Stimulated activated CD4-positive, alpha-beta T cell treated with anti-CD3 and anti-CD28 coated beads, Interleukin-4, amount 100 ng/mL, for 48 hours (primary cell): ENCODE measurements at places on chromosomes 1 and 21.

GRCh38 chr1:245217853-245218608 is 63.2 kb downstream of the KIF26B start:
- no peak for DNase-seq

GRCh38 chr1:32798191-32798590 is 19.0 kb downstream of the YARS1 start:
- no peak for DNase-seq

GRCh38 chr21:34830386-34831170 is 161.8 kb downstream of the CLIC6 start:
- DNase-seq, result no peak

DNA sequence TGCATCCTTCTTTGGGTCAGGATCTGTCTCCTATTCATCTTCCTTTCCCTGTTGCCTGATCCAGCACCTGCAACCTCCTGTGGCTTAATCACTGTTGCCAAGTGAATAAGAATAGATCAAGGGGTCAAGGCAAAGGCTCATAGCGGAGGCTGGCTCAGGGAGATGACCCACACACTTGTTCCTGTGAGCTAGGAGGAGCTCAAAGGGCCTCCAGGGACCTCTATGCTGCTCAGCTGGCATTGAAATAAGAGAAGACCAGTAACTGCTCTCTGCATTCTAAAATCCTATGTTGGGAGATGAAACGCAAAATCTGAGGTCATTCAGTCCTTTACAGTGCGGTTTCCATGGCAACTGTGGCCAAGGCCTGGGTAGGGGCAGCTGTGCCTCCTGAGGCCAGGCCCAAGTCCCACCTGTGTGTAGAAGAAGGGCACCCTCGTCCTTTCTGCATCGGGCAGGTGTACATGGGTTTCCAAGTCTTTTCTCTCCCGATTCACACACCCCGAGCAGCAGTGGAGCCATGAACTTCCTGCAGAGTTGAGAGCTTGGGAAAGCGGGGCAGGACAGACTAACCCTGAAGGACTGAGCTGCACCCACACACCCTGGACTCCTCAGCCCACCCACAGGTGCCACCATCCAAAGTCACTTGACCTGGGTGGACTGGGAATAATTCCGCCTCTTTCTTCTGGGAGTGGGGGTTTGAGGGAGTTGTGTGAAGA is 27.8 kb upstream of the STUM start:
- DNase-seq, result no peak

DNA sequence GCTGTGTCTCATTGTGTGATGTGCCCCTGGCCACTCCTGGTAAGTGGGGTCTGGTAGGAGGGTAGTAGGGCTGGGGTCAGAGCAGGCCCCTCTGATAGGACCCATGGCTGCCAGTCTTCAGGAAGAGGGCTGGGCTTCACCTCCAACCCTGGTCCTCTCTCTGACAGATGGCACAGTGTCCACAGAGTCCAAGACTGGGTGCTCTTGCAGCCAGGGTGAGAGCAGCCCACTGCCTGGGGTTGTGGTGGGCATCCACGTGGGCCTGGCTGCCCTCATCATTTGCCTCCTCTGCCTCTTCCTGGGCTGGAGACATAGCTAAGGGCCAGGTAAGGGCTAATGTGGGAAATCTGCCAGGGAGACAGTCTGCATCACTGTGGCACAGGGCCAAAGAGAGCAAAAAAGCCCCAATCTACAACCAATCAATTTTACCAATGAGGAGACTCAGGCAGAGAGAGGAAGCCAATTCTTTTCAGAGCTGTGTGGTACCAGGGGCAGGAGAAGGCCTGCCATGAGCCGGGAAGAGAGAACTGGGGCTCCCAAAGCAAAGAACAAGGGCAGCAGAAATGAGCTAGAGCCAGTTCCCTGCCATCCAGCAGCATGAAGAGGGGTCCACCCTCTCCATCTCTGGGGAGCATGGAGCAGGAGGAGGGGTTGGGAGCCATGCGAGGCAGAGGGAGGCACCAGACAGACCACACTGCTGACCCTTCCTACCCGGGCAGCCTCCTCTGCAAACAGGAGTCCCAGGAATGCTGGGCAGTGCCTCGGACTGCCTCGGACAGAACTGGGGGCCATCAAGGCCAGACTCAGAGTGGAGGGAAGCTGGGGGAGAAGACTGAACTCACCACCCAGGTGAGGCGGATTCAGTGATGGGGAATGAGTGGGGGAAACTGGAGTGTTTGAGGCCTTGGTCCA is 26.8 kb downstream of the SLC27A3 start:
- no peak for DNase-seq

DNA sequence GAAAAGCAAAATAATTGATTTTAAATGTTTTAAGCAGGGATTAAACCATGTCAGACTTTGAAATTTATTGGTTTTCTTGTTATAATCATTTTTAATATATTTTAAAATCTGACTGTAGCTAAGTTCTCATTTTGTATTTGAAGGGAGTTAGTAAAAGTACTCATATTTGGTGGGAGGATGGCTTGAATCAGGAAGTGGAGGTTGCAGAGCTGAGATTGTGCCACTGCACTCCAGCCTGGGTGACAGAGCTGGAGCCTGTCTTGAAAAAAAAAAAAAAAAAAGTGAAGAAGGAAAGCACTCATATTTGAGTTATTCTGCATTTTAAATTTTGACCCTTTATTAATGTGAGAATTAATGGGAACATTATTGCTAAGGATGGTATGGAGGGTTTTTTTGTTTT is 106.0 kb downstream of the RABGAP1L start:
- no peak for DNase-seq

DNA sequence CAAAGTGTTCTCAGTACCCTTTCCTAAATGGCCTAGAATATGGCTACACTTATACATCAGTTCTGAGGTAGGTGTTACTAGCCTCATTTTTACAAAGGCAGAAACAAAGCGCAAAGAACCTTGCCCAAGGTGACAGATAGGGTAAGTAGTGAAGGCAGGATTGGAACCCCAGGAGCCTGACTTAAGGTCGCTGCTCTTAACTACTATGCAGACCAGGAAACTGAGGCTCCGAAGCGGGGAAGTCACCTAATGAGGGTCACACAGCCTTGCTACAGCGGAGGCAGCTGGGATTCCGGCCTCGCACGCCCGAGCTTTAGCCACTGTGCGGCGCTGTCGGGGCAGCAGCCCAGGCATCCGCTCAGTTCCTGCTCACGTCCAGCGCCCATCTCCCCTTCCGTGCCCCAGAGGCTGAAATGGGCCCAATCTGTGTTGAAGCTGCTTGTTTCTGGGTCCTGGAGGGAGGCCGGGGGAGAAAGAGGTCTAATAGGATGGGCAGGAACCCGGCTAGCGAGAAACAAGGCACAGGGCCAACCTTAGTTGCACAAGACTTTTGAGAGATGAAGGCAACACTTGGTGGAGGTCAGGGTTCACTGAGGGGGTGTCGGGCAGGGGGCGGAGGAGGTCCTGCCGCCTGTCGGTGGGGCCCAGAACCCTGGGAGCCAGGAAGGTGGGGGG is 1.4 kb upstream of the FOXD2 start:
- DNase-seq, result peak; percentile 75

- DNase-seq, result no peak
Observed at GRCh38 chr1:178037510-178038253, 56.2 kb upstream of the RASAL2 start.

GRCh38 chr21:45997205-45997494 is 15.6 kb downstream of the COL6A1 start:
- DNase-seq, result no peak

- DNase-seq, result no peak
Observed at GRCh38 chr1:166933633-166934032, 41.7 kb downstream of the ILDR2 start.

DNA sequence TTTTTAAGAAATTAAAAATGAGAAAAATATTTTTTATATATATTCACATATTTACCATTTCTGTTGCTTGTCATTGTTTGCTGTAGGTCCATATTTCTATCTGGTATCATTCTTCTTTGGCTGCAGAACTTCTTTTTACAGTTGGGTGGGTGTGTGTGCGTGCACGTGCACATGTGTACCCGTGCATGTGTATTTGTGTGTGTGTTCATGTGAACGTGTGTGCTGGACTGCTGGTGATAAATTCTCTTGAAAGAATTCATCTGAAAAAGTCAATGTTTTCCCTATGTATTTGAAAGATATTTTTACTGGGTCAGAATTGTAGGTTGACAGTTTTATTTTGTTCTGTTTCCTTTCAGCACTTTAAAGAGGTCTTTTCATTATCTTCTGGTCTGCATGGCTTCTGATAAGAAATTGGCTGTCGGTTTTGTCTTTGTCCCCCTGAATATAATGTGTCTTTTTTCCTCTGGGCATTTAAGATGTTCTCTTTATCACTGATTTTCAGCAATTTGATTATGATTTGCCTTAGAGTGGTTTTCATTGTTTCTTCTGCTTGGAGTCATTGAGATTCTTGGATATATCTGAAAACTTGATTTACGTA is 34.5 kb upstream of the DPH5 start:
- no peak for DNase-seq

DNA sequence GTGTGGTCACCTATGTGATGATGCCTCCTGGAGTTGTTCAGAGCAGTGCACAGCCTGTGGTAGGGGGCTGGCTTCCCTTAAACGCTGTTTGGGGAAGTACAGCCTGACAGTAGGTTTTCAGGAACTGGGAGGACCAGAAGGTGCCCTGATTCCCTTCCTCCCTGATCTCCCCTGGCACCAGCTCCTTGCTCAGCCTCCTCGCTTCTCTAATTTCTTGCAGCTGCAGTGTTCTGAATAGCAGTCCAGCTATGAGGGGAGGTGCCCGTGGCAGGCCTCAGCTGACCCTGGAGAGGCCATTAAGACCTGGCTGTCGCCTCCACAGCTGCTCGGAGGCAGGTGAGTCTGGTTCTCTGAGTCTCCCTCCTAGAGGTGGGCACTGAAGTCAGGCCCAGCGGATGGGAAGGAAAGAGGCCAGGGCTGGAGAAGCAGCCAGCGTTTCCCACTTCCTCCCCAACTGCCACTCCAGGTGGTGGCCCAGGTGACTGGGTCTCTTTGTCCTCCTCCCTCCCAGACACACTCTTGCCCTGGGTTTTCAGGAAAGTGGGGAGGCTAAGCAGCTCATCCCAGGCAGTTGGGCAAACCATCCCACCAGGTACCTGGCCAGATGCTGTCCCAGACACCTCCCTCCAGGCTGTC is 52.0 kb upstream of the RPL11 start:
- DNase-seq, result no peak

DNA sequence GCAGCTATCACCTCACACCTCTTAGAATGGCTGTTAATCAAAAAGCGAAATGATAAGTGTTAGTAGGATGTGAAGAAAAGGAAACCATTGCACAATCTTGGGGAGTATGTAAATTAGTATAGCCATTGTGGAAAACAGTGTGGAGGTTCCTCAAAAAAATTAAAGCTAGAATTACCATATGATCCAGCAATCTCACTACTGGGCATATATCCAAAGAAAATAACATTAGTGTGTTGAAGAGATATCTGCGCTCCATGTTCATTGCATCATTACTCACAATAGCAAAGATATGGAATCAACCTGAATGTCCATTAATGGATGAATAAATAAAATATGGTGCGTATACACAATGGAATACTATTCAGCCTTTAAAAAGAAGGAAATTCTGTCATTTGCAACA is 68.9 kb downstream of the SNRPE start:
- no peak for DNase-seq

DNA sequence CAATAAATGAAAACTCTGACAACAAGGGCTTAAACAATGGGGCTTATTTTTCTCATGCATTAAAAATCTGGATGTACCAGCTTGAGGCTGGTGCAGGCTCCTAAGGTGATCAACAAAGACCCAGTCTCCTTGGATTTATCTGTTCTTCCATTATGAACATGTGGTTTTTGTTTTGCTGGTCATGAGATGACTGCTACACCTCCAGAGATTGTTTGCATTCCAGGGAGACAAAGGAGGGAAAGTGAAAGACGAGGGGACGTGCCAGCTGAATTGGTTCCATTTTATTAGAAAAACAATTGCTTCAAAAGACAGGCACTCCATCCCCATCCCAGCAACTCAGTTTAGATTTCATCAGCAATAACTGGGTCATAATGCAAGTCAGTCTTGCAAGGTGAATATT is 90.9 kb upstream of the KCNK1 start:
- no peak for DNase-seq

DNA sequence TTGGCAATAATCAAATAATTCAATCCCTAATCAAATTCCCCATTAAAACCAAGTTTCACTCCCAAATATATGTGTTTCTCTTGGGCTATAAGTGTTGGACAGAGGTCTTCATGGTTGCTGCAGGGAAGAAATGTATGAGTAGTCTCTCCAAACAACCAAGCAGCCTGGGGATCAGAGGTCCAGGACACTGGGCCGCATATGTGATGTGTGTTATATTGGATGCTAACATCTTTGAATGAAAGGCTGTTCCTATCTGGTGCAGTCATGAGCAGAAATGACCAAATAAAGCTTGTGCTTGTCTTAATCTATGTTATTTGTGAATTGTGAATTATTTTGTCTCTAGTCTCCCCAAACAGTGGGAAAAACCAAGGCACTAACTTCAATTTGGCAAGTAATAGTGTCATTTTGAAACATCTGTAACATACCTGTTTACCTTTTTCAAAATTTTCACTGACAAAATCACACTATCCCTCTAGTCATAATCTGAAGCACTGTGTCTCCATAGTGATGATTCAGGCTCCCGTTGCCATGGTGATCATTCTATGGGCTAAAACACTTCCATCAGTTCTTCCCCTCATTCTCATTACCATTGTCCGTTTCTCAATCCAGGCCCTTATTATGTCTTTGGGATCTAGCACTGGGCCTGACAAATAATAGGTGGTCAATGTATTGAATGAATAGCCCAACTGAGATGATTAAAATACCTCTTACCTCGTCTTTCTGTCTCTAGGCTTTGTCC is 12.5 kb upstream of the TADA1 start:
- no peak for DNase-seq

DNA sequence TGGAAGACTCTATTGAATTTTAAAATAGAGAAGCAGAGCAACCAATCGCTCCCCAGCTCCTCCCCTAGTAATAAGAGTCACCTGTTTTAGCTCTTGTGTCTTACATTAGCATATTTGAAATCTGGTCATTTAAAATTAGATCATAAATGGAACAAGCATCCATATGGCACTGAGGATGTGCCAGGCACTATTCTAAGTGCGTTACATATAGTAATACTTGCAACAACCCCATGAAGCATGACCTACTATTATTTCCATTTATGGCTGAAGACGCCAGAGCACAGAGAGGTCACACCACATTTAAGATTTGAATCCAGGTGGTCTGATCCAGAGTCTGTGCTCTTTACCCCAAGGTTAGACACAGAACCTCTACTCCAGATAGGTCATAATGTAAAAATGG is 82.0 kb upstream of the HIVEP3 start:
- DNase-seq, result no peak

GRCh38 chr1:229470406-229471043 is 36.6 kb upstream of the ACTA1 start:
- no peak for DNase-seq
